ENCODE measurements at places on chromosomes 16 and 17. TPM values are rescaled to one million over a fixed set of nuclear protein-coding genes. Genes with fewer than 3 reads are reported as not detected.
A peak's percentile ranks its signal among the peaks of the same experiment; 100 is the strongest.

- no peaks in the 10 kb centered on the region for H3K27me3 ChIP-seq
- no peaks in the 10 kb centered on the region for H3K4me1 ChIP-seq
- no peak for DNase-seq
- H3K36me3 ChIP-seq: no peaks in the 10 kb centered on the region
- no peak overlapping the region for H3K27ac ChIP-seq
These were observed 80.0 kb downstream of the IRX5 start for GRCh38 chr16:55010492-55011160.

- H3K36me3 ChIP-seq: no peaks in the 10 kb centered on the region
- no peak for DNase-seq
- H3K4me1 ChIP-seq: no peaks in the 10 kb centered on the region
- no peaks in the 10 kb centered on the region for H3K27me3 ChIP-seq
- H3K27ac ChIP-seq: no peak overlapping the region
These were observed 17.0 kb upstream of the ABCA8 start for GRCh38 chr17:68972119-68972704.

- no peaks in the 10 kb centered on the region for H3K27me3 ChIP-seq
- H3K4me3 ChIP-seq: no peak overlapping the region
- DNase-seq: no peak
- no peak overlapping the region for H3K27ac ChIP-seq
- no peaks in the 10 kb centered on the region for H3K4me1 ChIP-seq
These were observed 5.3 kb upstream of the FOXN1 start for GRCh38 chr17:28500712-28501379.

DNA sequence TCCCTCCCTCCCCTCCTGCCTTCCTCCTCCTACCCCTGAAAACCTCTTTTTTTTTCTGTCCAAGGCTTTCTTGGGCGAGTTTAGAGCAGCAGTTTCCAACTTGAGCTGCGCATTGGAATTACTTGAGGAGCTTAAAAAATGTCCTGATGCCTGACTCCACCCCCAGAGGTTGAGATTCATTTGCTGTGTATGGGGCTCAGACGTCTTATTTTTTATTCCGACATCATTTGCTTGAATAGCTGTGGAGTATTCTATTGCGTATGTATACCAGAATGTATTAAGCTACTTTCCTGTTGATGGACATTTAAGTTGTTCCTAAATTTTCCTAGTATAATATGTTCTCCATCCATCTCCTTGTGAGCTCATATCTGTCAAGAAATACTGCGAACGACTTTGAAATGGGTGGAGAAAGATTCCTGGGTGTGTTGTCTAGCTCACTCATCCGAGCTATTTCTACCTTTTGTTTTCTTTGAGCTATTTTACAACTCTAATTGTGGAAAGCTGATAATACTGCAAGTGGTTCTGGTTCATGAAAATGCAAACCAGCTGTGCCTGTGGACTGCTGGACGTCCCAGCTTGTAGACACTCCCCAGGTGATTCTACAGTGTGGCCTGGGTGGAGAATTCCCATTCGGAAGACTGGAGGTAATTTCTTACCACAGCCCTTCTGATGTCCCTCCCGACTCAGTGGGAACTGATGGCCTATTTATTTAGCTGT, 40.5 kb downstream of the CMIP start:
- H3K27me3 ChIP-seq: no peaks in the 10 kb centered on the region
- no peak for DNase-seq
- H3K4me1 ChIP-seq: peaks cover 11% of the 10 kb centered on the region
- no peak overlapping the region for H3K4me3 ChIP-seq
- no peaks in the 10 kb centered on the region for H3K36me3 ChIP-seq

- no peaks in the 10 kb centered on the region for H3K36me3 ChIP-seq
- no peak overlapping the region for H3K4me3 ChIP-seq
- H3K4me1 ChIP-seq: peaks cover 32% of the 10 kb centered on the region
- DNase-seq: peak; percentile 40
- H3K27ac ChIP-seq: no peak overlapping the region
These were observed 129.7 kb upstream of the CHMP6 start for GRCh38 chr17:80861892-80862291.

GRCh38 chr17:50778988-50779387, 11.7 kb upstream of the ANKRD40CL start:
- no peak for DNase-seq
- H3K4me1 ChIP-seq: peaks cover 29% of the 10 kb centered on the region
- H3K27ac ChIP-seq: no peak overlapping the region

GRCh38 chr17:2101448-2102257, 46.8 kb downstream of the HIC1 start:
- H3K36me3 ChIP-seq: no peaks in the 10 kb centered on the region
- no peak overlapping the region for H3K4me3 ChIP-seq
- peaks cover 6% of the 10 kb centered on the region for H3K4me1 ChIP-seq
- H3K27me3 ChIP-seq: no peaks in the 10 kb centered on the region
- no peak overlapping the region for H3K27ac ChIP-seq

GRCh38 chr17:7881276-7882054, 7.1 kb upstream of the CHD3 start:
- H3K36me3 ChIP-seq: peaks cover 14% of the 10 kb centered on the region
- H3K4me1 ChIP-seq: peaks cover 47% of the 10 kb centered on the region
- H3K27ac ChIP-seq: no peak overlapping the region
- no peak for DNase-seq

GRCh38 chr16:29674188-29674587, 4.8 kb upstream of the QPRT start:
- H3K27ac ChIP-seq: no peak overlapping the region
- H3K27me3 ChIP-seq: no peaks in the 10 kb centered on the region
- H3K4me1 ChIP-seq: peaks cover 18% of the 10 kb centered on the region

GRCh38 chr17:49117587-49118230, 14.9 kb upstream of the B4GALNT2 start:
- no peak overlapping the region for H3K27ac ChIP-seq
- H3K4me1 ChIP-seq: no peaks in the 10 kb centered on the region
- peaks cover 10% of the 10 kb centered on the region for H3K27me3 ChIP-seq

DNA sequence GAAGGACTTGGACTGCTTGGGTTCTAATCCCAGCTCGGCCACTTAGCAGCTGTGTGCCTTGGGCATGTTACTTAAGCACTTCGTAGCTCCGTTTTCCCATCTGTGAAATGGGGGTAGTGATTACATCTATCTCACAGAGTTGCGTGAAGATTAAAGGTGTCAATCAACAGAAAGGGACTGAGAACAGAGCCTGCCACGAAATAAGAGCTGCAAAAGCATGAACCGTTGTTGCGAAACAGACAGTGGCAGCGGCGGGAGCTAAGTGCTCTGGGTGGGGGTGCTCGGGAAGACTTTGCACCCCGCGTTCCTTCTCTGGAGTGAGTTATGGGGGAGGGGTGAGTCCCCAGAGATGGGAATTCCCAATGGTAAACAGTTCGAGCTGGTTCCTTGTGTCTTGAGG, 79.6 kb upstream of the LHX1 start:
- no peak overlapping the region for H3K4me3 ChIP-seq
- H3K27ac ChIP-seq: no peak overlapping the region
- DNase-seq: no peak
- no peaks in the 10 kb centered on the region for H3K27me3 ChIP-seq

GRCh38 chr17:72405662-72406230, 284.9 kb downstream of the SOX9 start:
- H3K27ac ChIP-seq: no peak overlapping the region
- no peaks in the 10 kb centered on the region for H3K4me1 ChIP-seq
- no peaks in the 10 kb centered on the region for H3K27me3 ChIP-seq
- DNase-seq: no peak
- H3K4me3 ChIP-seq: no peak overlapping the region
- no peaks in the 10 kb centered on the region for H3K36me3 ChIP-seq

GRCh38 chr17:48470388-48471034, 40.5 kb upstream of the SKAP1 start:
- H3K36me3 ChIP-seq: no peaks in the 10 kb centered on the region
- no peaks in the 10 kb centered on the region for H3K27me3 ChIP-seq
- H3K4me3 ChIP-seq: no peak overlapping the region
- H3K27ac ChIP-seq: no peak overlapping the region

- no peaks in the 10 kb centered on the region for H3K4me1 ChIP-seq
- no peak overlapping the region for H3K27ac ChIP-seq
- H3K36me3 ChIP-seq: no peaks in the 10 kb centered on the region
- DNase-seq: no peak
These were observed 6.6 kb upstream of the JUP start for GRCh38 chr17:41792845-41793783.

DNA sequence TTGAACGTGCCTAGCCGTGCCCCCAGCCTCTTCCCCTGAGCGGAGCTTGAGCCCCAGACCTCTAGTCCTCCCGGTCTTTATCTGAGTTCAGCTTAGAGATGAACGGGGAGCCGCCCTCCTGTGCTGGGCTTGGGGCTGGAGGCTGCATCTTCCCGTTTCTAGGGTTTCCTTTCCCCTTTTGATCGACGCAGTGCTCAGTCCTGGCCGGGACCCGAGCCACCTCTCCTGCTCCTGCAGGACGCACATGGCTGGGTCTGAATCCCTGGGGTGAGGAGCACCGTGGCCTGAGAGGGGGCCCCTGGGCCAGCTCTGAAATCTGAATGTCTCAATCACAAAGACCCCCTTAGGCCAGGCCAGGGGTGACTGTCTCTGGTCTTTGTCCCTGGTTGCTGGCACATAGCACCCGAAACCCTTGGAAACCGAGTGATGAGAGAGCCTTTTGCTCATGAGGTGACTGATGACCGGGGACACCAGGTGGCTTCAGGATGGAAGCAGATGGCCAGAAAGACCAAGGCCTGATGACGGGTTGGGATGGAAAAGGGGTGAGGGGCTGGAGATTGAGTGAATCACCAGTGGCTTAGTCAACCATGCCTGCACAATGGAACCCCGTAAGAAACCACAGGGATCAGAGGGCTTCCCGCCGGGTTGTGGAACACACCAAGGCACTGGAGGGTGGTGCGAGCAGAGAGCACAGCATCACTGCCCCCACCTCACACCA, 724 bp downstream of the GAA start:
- H3K4me1 ChIP-seq: peaks cover 20% of the 10 kb centered on the region
- no peaks in the 10 kb centered on the region for H3K36me3 ChIP-seq
- peak overlapping the region; percentile 76 for H3K27ac ChIP-seq
- H3K27me3 ChIP-seq: no peaks in the 10 kb centered on the region

DNA sequence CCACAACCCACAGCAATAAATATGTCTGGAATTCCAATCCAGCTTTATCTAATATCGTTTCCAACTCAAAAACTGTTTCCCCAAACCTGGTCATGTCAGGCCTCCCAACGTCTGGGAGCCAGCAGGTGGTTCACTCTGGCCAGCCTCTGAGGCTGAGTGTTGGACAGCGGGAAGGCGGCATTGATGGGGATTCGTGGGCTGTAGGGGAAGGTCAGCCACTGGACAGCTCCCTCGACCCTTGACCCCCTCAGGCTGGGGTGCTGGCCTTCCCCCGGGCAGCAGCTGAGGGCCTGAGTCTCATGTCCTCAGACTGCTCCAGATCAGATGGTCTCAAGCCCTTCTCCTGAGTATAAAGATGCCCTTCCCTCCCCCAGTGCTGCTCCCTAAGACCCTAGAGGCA, 50.2 kb downstream of the SDK2 start:
- H3K27ac ChIP-seq: peak overlapping the region; percentile 24
- H3K36me3 ChIP-seq: no peaks in the 10 kb centered on the region
- H3K4me1 ChIP-seq: peaks cover 63% of the 10 kb centered on the region

DNA sequence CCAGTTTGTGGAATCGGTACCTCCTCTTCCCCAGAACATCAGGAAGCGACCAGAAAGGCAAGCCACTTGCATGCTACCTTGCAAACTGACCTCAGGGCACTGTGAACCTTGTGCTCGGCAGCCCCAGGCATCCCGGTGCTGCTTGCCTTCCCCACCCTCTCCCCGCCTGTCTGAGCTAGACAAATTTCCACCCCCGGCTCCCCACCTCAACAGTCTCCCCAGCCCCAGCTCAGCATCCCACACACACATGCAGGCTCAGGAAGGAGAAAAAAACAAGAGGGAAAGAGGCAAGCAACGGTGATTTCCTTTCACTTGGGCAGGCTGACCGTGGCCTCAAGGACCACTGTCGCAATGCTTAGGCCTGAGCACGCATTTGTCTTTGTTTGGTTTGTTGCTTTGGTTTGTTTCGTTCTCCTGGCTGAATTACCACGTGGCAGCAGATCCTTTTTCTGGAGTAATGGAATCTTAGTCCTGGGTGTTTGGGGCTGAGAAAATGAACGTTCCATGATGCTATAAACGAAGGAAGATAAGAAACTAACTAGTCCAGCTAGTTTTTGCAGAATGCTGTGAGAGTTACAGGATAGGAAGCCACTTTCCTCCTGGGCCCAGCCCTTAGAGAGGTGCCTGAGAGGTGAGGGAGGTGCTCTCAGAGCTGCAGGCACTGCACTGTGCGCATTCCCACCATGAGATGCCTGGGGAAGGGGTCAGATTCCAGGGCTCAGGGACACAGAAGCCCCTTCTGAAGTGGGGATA, 27.9 kb downstream of the SDK2 start:
- no peaks in the 10 kb centered on the region for H3K4me1 ChIP-seq
- DNase-seq: no peak
- no peaks in the 10 kb centered on the region for H3K27me3 ChIP-seq
- H3K36me3 ChIP-seq: no peaks in the 10 kb centered on the region

- peaks cover 41% of the 10 kb centered on the region for H3K36me3 ChIP-seq
- no peaks in the 10 kb centered on the region for H3K4me1 ChIP-seq
- no peak for DNase-seq
These were observed 9.0 kb upstream of the PPP1R27 start for GRCh38 chr17:81843713-81844326.

GRCh38 chr17:2239882-2240430, 63.6 kb downstream of the SMG6 start:
- no peak for DNase-seq
- no peak overlapping the region for H3K4me3 ChIP-seq
- no peak overlapping the region for H3K27ac ChIP-seq
- H3K27me3 ChIP-seq: no peaks in the 10 kb centered on the region
- peaks cover 30% of the 10 kb centered on the region for H3K36me3 ChIP-seq

- peaks cover 6% of the 10 kb centered on the region for H3K36me3 ChIP-seq
- DNase-seq: no peak
- H3K27me3 ChIP-seq: no peaks in the 10 kb centered on the region
- no peak overlapping the region for H3K4me3 ChIP-seq
These were observed 12.3 kb downstream of the EPX start for GRCh38 chr17:58204796-58205195.

- H3K27ac ChIP-seq: no peak overlapping the region
- no peaks in the 10 kb centered on the region for H3K27me3 ChIP-seq
- peaks cover 16% of the 10 kb centered on the region for H3K4me1 ChIP-seq
- H3K36me3 ChIP-seq: no peaks in the 10 kb centered on the region
- peak overlapping the region; percentile 2 for H3K4me3 ChIP-seq
These were observed 20.6 kb upstream of the MAPT start for GRCh38 chr17:45873728-45874127.

DNA sequence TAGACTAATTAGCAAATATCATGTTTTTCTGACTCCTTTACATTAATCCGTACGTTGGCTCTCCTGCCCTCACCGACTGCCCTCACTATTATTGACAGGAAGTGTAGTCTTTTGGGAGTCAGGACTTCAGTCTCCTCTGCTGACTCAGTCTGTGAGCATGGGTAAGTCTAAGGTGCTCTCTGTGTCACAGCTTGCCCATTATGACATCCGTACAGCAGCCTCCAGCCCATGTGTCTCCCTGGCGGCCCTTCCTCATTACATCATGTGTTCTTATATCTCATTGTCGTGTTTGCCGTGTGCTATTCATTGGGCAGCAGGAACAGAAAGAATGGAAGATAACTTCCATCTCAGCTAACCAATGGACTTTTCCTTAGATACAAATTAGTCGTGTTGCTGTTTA, 77.5 kb downstream of the MRTFB start:
- H3K4me3 ChIP-seq: no peak overlapping the region
- no peaks in the 10 kb centered on the region for H3K27me3 ChIP-seq
- H3K27ac ChIP-seq: no peak overlapping the region
- no peak for DNase-seq
- H3K36me3 ChIP-seq: no peaks in the 10 kb centered on the region
- H3K4me1 ChIP-seq: no peaks in the 10 kb centered on the region

GRCh38 chr17:30808785-30809286, 15.7 kb downstream of the CRLF3 start:
- H3K27ac ChIP-seq: peak overlapping the region; percentile 52
- DNase-seq: peak; percentile 67

TNFRSF13B gene
- total RNA-seq: not detected

MGRN1 gene
- total RNA-seq: 62.2 TPM

PTGES3L gene
- 0.20 TPM for total RNA-seq

PRSS21 gene
- 2.6 TPM for total RNA-seq

NTN3 gene
- total RNA-seq: not detected

TOM1L1 gene
- total RNA-seq: not detected

SDK2 gene
- 2.9 TPM for total RNA-seq

Data from CD4-positive, alpha-beta memory T cell (primary cell).